ENCODE measurements at places on chromosomes 4 and X.
A peak's percentile ranks its signal among the peaks of the same experiment; 100 is the strongest.

DNA sequence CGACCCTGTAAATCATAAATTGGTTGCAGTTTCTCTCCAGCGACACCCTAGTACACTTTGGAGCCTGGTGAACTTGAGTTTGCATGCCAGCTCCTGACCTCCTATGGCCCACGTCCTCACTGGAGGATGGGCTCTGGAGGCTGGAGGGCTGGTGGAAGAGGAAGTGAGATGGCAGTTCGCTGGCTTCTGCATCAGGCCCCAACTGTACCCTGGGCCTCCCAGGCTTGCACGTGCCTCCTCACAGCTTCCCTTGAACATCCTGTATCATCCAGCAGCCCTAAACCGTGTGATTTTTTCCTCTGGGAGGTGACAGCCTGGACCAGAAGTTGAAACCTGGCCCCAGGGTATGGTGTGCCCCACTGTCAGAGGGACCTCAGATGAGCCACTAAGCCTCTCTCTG, 78.5 kb downstream of the HTRA3 start:
- no peaks in the 10 kb centered on the region for H3K36me3 ChIP-seq
- H3K4me3 ChIP-seq, result no peak overlapping the region
- peaks cover 8% of the 10 kb centered on the region for H3K27me3 ChIP-seq
- no peak for DNase-seq

DNA sequence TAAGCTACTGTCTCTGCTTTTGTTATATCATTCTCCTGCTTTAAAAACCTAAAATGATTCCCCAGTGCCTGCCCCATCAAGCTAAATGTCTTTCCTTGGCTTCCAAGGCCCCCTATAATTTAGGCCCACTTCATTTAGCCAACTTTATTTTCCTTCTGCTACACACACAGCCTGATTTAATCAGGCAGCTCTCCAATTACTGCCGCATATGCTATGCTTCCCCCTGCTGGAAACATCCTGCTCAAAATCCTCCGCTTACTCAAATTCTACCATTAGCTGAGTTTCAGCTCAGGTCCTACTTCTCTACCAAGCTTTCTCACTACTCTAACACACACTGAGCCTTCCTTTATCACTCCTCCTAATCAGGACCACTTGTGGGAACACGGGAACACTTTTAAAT, 17.0 kb downstream of the LAMP2 start:
- peaks cover 4% of the 10 kb centered on the region for H3K36me3 ChIP-seq
- no peak overlapping the region for H3K27ac ChIP-seq
- no peak overlapping the region for H3K4me3 ChIP-seq
- DNase-seq, result peak; percentile 56

- no peak overlapping the region for H3K27ac ChIP-seq
- no peak for DNase-seq
- H3K36me3 ChIP-seq, result no peaks in the 10 kb centered on the region
- no peak overlapping the region for H3K4me3 ChIP-seq
Measured at GRCh38 chr4:4986841-4987240, 32.4 kb downstream of the CYTL1 start.

DNA sequence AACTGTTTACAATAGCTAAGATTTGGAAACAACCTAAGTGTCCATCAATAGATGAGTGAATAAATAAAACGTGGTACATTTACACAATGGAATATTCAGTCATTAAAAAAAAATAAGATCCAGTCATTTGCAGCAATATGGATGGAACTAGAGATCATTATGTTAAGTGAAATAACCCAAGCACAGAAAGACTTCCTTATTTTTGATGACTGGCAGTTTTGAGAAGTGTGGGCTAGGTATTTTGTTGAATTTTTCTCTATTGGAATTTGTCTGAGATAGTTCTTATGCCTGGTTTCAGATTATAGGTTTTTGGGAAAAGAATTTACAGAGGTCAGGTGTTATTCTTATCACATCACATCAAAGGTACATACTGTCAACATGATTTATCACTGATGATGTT, 293.8 kb upstream of the ARSJ start:
- H3K27me3 ChIP-seq, result no peaks in the 10 kb centered on the region
- no peak overlapping the region for H3K27ac ChIP-seq
- no peak for DNase-seq
- peaks cover 8% of the 10 kb centered on the region for H3K4me1 ChIP-seq
- H3K4me3 ChIP-seq, result no peak overlapping the region

GRCh38 chr4:93649828-93650227, 178.7 kb upstream of the ATOH1 start:
- no peaks in the 10 kb centered on the region for H3K27me3 ChIP-seq
- H3K4me1 ChIP-seq, result no peaks in the 10 kb centered on the region
- H3K4me3 ChIP-seq, result no peak overlapping the region

DNA sequence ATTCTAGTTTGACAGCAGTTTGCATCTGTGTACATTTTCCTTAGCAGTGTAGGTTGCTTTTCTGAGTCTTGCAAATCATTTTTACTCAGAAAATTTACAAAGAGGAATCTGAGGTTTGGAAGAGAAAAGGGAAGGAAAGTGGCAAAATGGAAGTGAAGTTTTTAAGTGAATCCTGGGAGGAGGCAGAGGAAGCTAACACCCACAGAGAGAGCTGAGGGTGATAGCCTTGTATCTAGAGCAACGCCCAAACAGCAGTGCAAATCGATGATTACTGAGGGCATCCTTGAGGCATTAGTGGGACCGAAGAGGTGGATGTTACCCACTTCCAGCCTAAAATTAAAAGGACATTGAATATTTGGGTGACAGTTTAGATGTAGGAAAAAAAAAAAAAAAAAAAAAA, 31.8 kb downstream of the KLF3 start:
- no peak overlapping the region for H3K4me3 ChIP-seq
- H3K27me3 ChIP-seq, result no peaks in the 10 kb centered on the region
- H3K4me1 ChIP-seq, result peaks cover 28% of the 10 kb centered on the region

- no peak overlapping the region for H3K27ac ChIP-seq
- H3K4me1 ChIP-seq, result peaks cover 3% of the 10 kb centered on the region
- no peaks in the 10 kb centered on the region for H3K36me3 ChIP-seq
- H3K4me3 ChIP-seq, result no peak overlapping the region
- H3K27me3 ChIP-seq, result no peaks in the 10 kb centered on the region
Measured at GRCh38 chr4:30518211-30518610, 202.0 kb upstream of the PCDH7 start.

All from A673 (cell line).